ENCODE measurements at places on chromosomes 4 and X.

GRCh38 chr4:29558789-29559188 lies 1161.4 kb upstream of the PCDH7 start:
- no peak for DNase-seq

GRCh38 chr4:55123791-55124190 lies 1.6 kb downstream of the KDR start:
- no peak for DNase-seq

- no peak for DNase-seq
Observed at GRCh38 chrX:103586314-103586646, 965 bp downstream of the TCEAL4 start.

DNA sequence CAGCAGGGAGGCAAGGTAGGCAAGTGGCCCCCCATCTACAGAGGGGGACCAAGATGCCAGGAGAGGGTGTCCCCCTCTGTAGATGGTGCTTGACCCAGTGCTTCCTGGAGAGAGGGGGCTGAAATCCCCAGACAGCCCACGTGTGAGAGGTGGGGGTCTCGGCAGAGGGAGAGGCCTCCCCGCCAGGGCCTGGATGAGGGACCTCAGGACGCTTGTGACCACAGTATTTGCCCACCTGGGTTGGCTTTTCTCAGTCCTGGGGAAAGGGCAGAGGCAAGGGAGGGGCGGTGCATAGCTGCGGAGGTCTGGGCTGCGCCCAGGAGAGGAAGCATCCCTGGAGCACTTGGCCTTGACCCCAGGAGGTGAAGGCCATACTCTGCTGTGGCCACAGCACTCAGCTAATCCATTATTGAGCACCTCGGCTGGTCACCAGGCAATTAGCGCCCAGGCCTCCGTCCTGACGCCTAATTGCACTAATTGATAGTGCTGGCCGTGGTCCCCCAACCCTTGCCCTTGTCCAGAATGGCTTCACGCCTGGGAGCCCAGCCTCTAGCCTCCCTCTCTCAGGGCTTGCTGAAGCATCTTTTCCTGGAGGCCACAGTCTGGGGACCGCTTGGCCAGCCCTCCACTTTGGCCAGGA lies 30.7 kb downstream of the HMX1 start:
- no peak for DNase-seq

DNA sequence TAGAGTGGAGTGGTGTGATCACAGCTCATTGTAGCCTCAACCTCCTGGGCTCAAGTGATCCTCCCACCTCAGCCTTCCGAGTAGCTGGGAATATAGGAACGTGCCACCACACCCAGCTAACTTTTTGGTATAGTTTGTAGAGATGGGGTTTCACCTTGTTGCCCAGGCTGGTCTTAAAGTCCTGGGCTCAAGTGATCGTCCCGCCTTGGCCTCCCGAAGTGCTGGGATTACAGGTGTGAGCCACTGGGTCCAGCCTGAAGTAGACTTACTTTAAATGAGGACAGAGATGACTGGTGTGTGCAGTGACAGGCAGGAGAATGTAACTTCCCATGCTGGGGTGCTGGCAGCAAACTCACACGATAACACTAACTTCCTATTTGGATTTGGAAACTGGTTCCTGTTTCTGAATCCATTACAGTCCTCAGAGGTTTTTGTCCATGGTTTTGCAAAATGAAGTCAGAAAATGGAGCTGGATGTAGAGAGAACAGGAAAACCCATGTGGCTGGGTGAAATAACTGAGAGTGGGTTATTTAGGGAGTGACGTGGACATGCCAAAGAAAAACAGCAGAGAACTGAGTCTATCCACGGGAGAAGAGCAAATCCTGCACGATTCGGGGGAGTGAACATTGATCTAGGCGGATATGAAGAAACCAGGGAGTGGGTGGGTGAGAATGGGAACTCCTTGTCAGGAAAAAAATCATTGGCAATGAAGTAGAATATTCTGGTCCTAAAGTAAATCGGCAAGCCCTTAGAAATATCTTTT lies 95.6 kb downstream of the GATB start:
- DNase-seq, result no peak

Measured in CD4-positive, alpha-beta memory T cell (primary cell).